Activated CD8-positive, alpha-beta memory T cell treated with anti-CD3 and anti-CD28 coated beads, Interleukin-2, amount 10 ng/mL, durations not matched to agents 7 days and 5 days (primary cell): ENCODE measurements at places on chromosomes 1 and 21. TPM values are rescaled to one million over a fixed set of nuclear protein-coding genes. Genes with fewer than 3 reads are reported as not detected.

OR2T33 gene
- not detected for total RNA-seq

TIAM1 gene
- total RNA-seq = 18.8 TPM

GRIK1 gene
- not detected for total RNA-seq

DNA sequence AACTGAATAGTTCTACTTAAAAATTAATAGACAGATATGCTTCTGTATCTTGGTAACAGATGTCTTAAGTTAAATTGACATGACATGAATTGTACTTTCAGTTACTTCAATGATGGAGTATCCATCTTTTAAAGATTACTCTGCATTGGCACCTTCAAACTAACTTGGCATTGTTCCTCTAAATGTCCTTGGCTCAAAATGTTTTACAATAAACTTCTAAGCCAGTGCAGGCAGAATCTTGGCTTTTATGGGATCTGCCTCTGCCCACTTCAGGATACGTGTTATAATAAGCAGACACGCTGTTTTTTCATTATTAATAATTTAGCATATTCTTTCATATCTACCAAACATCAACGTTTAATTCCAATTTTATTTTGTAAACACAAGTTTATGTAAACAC lies 873.4 kb upstream of the ADAMTS5 start:
- DNase-seq = no peak

DNA sequence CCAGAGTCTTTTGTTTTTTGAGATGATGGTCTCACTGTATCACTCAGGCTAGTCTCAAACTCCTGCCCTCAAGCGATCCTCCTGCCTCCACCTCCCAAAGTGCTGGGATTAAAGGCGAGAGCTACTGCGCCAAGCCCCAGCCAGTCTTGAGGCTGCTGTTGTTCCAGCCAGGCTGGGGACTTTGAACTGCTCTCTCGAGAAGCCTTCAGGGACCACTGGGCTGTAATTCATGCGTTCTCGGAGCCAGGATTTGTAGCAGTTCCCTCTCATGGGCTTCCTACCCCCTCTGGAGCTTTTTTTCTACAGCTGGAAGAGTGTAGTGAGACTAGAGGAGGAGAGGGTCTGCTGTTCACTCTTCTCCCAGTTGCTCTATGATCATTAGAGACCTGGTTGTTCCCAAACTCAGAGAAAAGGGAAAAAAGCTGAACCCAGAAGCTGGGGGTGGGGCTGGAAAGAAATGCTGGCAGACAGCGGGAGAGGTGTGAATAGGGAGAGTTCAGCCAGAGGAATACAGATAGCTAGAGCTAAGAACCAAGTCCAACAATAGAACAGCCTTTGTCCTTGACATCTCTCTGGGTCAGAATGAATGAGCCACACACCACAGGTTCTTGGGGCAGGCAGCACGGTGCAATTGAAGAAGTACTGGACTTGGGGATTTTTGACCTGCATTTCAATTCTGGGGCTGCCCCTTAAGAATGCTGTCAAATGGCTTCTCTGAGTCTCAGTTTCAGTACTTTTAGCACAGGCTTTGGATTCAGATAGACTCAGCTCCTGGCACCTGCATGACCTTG lies 13.2 kb upstream of the SLC41A1 start:
- DNase-seq = no peak

- DNase-seq = no peak
Measured at GRCh38 chr1:21879928-21880618, 57.0 kb downstream of the HSPG2 start.

CGN gene
- total RNA-seq = 0.70 TPM
